ENCODE measurements at places on chromosomes 4 and X.

- DNase-seq: no peak
These were observed 727.2 kb downstream of the C4orf33 start for GRCh38 chr4:129823105-129823504.

GRCh38 chr4:86957215-86957614, 22.4 kb downstream of the AFF1 start:
- DNase-seq: no peak

GRCh38 chr4:108165586-108165985, 3.1 kb downstream of the LEF1 start:
- DNase-seq: no peak

DNA sequence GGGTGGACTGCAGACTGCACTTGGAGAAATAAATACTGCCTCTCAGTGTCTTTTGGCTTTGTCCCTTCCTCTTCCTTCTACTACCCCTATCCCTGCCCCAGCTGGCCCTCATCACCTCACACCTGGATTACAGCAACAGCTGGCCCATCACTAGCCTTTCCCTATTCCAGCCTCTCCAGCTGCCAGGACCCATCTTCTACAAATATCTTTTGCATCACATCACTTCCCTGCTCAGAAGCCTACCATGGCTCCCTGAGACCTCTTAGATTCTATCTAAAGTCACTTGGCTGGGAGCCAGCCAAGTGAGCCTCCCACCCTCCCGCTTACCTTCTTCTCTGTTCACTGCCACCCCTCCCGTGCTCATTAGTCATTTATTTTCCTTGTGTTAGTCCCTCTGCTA, 66.8 kb downstream of the TSC22D3 start:
- no peak for DNase-seq

- no peak for DNase-seq
These were observed 128.3 kb upstream of the EPHA5 start for GRCh38 chr4:65798498-65799127.

- DNase-seq: no peak
These were observed 109.3 kb upstream of the NUDT6 start for GRCh38 chr4:123031664-123032063.

DNA sequence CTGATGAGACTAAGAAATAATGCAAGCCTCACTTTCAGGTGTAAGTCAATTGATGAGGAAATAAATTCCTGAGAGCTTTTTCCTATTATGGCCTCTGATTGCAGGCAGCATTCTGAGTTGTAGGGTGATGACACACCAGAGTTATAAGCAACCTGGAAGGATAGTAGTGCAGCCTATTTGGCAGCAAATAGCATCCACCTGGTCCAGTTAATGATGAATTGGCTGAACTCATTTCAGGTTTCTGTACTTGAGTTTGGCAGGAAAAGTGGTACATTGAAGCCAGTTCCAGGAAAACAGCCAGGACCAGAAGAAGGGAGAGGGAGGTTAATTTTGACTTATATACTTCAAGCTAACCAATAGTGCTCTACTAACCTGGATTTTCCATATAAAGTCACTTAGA, 316.8 kb downstream of the NAF1 start:
- no peak for DNase-seq

GRCh38 chr4:128565565-128566186, 243.8 kb upstream of the JADE1 start:
- DNase-seq: no peak

DNA sequence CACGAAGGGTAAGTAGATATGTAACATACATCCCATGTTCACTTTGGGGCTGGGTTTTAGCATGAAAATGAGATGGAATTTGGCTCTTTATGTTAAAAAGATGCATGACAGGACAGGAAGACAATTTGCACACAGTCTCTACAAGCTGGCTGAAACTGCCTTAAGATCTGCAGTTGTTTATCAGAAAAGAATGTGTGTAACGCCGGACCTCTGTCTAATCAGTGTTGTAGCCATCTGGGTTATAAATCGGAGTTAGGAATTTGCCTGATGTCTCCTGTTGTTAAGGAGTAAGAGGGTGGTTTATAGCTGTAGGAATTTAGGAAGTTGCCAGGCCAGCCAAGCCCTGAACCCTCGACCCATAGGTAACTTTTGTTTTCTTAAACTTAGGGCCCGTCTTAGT, 562.9 kb upstream of the FAT1 start:
- no peak for DNase-seq

DNA sequence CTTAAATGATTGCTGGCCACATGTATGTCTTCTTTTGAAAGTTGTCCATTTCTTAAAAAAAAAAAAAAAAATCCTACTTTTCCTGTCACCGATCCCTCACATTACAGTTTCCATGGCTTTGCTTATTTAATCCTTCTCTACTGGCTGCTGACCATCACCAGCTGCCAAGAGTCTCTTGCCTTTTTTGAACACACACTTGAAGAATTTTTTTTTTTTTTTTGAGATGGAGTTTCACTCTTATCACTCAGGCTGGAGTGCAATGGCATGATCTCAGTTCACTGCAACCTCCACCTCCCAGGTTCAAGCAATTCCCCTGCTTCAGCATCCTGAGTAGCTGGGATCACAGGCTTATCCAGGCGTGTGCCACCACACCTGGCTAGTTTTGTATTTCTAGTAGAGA, 134.0 kb downstream of the ANXA5 start:
- no peak for DNase-seq

DNA sequence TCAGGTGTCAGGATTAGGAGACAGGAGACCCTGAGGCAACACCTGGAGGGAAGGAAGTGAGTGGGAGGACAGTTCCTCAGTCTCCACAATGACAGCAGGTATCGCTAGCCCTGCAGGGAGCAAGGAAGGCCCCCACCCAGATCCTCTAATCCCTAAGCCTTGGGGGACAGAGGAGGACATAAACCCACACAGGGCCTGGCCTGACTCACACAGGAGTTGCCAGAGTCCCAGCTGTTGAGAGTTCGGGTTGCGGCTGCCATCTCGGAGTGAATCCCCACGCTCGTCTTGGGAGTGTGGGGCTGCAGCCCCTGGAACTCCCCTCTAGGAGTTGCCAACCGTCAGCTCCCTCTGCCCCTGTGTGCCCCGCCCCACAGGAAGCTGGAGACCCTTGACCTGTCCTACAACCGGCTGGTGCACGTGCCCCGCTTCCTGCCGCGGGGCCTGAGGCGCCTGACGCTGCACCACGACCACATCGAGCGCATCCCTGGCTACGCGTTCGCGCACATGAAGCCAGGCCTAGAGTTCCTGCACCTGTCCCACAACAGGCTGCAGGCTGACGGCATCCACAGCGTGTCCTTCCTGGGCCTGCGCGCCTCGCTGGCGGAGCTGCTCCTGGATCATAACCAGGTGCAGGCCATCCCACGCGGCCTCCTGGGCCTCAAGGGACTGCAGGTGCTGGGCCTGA, 9.2 kb upstream of the BGN start:
- DNase-seq: no peak

DNA sequence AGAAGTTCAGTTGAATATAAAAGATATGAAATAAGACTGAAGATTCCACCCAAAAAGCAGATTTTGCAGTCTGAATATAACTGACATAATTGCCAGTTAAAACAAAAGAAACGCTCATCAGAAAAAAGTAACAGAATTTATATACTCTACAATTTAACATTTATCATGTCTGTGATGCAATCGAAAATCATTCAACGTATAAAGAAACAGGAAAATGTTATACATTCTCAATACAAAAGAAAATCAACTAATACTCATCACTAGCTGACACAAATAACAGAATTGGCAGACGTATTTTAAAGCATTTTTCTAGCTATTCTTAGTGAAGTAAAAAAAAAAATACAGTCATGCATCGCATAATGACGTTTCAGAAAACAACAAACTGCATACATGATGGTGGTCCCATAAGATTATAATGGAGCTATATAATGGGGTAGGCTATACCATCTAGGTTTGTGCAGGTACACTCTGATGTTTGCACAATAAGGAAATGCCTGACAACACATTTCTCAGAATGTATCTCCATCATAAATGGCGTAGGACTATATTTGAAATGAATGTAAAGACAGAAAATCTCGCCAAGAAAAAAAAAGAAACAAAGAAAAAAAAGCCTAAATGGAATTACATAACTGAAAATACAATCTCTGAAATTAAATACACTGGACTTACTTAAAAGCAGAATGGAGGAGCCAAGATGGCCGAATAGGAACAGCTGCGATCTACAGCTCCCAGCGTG, 34.3 kb downstream of the OR13H1 start:
- DNase-seq: no peak

DNA sequence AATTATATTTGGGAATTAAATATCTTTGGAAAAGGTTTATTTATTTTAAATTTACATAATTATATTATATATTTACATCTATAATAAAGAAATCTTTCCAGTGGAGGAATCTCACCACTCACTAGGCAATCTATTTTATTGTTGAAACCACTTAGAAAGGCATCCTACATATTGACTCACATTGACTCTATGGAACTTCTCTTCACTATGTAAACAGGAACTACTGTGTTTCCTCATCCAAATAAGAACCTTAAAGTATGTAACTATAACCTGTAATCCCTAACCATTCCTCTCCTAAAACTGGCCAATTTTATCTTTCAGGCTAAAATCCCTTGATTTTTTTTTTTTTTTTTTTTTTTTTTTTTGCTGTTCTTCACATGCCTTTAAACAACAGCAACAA, 268.7 kb downstream of the MAPK10 start:
- DNase-seq: no peak

- no peak for DNase-seq
These were observed 715 bp downstream of the ZMAT1 start for GRCh38 chrX:101931136-101931487.

- no peak for DNase-seq
These were observed 443.9 kb downstream of the KLHL4 start for GRCh38 chrX:87961471-87961870.

DNA sequence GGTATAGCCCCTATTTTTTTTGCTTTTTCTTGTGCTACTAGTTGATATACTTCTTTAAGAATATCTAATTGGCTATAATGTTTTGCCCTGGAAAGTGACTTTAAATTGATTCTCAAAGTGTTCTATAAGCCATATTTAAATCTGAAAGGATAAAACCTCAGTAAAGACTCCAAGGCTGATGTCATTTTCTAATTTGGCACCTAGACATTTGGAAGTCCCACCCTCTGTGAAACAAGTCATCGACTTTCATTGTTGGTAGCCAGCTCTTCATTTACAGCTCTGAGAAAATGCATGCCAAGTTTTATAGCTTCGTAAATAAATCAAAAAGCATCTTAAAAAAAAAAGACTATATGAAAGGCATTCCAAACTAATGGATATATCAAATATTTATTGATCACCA, 18.0 kb upstream of the STAG2 start:
- DNase-seq: no peak

DNA sequence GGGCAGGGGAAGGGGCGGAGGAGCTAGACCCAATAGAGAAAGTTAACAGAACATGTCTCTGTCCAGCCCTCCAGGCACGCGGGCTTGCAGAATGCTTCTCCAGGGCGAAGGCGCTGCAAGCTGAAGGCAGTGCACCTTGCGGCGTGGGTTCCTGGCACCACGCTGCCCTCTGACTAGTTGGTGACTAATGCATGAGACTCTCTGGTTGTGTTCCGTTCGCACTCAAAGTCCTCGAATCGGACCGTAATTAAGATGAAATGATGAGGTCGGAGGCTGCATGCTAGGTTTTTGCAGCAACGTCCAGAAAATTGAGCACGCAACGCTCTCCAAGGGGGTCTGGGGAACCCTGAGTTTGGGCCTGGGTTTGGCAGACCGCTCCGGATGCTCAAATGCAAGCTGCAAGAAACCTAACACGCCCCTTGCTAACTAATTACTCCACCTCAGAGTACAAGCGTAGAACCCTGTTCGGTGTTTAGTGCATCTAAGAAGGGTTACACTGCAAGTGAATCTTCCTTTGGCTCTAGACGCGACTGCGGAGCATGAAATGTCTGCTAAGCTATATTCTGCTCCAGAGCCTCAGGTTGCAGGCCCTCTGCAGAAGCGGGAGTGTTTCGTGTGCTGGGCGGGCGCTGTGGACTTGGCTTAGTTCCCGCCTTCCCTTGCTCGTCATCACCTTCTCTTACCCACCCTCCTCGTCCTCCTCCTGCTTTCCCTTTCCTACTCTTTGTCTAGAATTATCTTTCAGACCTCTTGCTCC, 57.1 kb upstream of the NKAP start:
- DNase-seq: no peak

DNA sequence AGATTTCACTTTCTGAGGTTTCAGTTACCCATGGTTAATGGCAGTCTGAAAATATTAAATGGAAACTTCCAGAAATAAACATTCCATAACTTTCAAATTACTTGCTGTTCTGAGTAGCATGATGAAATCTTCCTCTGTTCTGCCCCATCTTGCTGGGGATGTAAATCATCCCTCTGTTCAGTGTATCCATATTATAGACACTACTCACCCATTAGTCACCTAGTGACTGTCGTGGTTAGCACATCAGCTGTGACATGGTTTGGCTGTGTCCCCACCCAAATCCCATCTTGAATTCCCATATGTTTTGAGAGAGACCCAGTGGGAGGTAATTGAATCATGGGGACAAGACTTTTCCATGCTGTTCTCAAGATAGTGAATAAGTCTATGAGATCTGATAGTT, 125.5 kb upstream of the GIMD1 start:
- DNase-seq: no peak

- no peak for DNase-seq
These were observed 29.7 kb downstream of the FAM53A start for GRCh38 chr4:1654216-1654955.

DNA sequence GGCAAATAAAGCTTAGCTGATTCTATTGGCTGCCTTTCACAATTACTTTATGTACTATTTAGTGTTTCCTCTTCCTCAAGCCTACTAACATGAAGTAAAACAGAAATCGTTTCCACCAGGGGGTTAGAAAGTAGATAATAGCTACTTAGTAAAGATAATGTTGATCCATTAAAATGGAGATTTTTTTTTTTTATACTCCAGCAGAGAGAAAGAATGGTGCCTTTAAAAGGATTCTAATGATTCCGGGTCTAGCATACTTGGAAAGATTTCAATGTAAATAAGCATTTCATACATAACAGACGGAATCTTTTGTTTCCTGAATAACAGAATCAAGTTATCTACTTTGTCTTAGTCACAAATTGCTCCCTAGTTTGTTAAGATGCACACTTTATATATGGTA, 37.1 kb downstream of the GK start:
- no peak for DNase-seq

DNA sequence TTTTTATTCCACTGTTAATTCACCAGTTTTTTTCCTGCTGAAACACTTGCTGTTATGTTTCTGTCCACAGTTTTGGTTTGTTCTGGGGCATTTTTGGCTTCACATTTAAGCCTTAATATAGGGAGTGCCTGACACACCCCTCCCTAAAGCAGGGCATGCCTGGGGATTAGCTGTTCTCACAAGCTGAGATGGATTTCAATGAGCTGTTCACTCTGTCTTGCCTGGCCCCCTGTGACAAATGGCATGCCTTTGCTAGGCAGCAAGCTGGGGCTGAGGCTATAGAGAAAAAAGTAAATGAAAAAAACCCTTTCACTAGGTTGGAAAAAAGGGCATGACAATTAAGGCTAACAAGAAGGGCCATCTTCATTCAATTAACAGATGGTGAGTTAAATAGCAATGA, 22.4 kb downstream of the LPAR4 start:
- no peak for DNase-seq

GRCh38 chr4:80142394-80143306, 54.7 kb upstream of the PRDM8 start:
- DNase-seq: no peak

All from activated T-helper 1 cell treated with Interleukin-2 at 50 U/mL for 16 hours (primary cell).